ENCODE measurements at places on chromosomes 6 and 20.

DNA sequence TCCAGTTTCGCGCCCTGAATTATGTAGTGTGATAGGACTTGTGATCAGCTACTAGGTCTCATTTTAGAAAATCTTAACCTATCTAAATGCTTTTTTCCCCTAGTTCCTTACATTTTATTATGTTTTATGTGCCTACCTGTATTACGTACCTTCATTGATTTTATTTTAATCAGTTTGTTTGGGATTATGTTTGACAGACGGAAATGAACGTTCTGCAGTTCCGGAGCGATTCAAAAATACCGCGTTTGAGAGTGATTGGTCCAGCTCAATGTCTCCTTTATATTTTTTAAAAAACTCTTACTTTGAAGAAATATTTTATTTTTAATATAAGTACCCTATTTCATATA lies 114.3 kb upstream of the BTN3A2 start:
- DNase-seq = peak; percentile 55
- no peaks in the 10 kb centered on the region for H3K27me3 ChIP-seq
- H3K4me3 ChIP-seq = peak overlapping the region; percentile 66

DNA sequence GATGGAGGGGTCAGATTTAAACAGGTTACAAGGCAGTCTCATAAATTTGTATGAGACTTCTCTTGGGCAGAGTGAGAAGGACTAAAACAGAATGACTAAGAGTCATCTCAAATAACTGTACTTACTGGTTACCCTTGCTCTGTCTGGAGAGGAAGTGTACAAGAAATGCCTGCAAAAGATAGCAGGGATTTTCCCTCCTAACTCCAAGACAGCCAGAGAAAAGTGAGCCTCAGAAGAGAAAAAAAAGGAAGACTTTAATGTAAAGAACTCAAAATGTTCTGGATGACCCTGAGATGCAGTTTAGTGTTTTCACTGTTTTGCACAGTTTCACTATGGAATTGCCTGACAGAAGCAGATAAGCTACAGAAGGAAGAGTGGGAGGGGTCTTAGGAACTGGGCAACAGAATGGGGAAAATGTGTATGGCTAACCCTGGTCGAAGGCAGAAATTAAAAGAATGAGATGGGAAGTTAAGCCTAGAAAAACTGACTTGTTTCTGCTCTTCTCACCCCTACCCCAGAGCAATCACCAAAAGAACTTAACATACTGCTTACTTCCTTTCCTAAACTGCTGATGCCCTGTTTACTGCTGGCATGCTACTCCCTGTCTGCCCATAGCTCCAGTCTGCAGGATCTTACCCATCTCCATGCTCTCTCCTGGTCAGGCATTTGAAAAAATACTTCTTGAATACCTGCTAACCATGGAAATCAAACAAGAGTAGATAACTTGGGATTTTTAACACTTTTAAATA lies 98.1 kb upstream of the MARCKS start:
- no peak overlapping the region for H3K27ac ChIP-seq
- no peak overlapping the region for H3K4me3 ChIP-seq
- H3K27me3 ChIP-seq = no peaks in the 10 kb centered on the region
- H3K36me3 ChIP-seq = no peaks in the 10 kb centered on the region
- peak; percentile 58 for DNase-seq

- H3K4me3 ChIP-seq = peak overlapping the region; percentile 74
- H3K27ac ChIP-seq = peak overlapping the region; percentile 50
- no peaks in the 10 kb centered on the region for H3K27me3 ChIP-seq
- peak; percentile 68 for DNase-seq
- peaks cover 3% of the 10 kb centered on the region for H3K4me1 ChIP-seq
- H3K36me3 ChIP-seq = no peaks in the 10 kb centered on the region
Measured at GRCh38 chr6:142946924-142947713, 2.1 kb upstream of the HIVEP2 start.

- no peaks in the 10 kb centered on the region for H3K4me1 ChIP-seq
- H3K27ac ChIP-seq = no peak overlapping the region
- H3K27me3 ChIP-seq = no peaks in the 10 kb centered on the region
Measured at GRCh38 chr6:140560671-140561070, 1186.2 kb upstream of the CITED2 start.

- H3K4me1 ChIP-seq = no peaks in the 10 kb centered on the region
- no peak for DNase-seq
- H3K27me3 ChIP-seq = no peaks in the 10 kb centered on the region
- H3K4me3 ChIP-seq = no peak overlapping the region
- no peak overlapping the region for H3K27ac ChIP-seq
- H3K36me3 ChIP-seq = no peaks in the 10 kb centered on the region
Measured at GRCh38 chr6:119034827-119035458, 43.5 kb downstream of the FAM184A start.

- peak overlapping the region; percentile 73 for H3K27ac ChIP-seq
- H3K4me3 ChIP-seq = peak overlapping the region; percentile 98
- no peaks in the 10 kb centered on the region for H3K27me3 ChIP-seq
- DNase-seq = peak; percentile 14
Measured at GRCh38 chr20:58310291-58310782, 822 bp downstream of the RAB22A start.

GRCh38 chr6:91716361-91716760 lies 1129.5 kb upstream of the MAP3K7 start:
- no peak overlapping the region for H3K4me3 ChIP-seq
- no peaks in the 10 kb centered on the region for H3K4me1 ChIP-seq
- no peaks in the 10 kb centered on the region for H3K36me3 ChIP-seq
- DNase-seq = no peak

DNA sequence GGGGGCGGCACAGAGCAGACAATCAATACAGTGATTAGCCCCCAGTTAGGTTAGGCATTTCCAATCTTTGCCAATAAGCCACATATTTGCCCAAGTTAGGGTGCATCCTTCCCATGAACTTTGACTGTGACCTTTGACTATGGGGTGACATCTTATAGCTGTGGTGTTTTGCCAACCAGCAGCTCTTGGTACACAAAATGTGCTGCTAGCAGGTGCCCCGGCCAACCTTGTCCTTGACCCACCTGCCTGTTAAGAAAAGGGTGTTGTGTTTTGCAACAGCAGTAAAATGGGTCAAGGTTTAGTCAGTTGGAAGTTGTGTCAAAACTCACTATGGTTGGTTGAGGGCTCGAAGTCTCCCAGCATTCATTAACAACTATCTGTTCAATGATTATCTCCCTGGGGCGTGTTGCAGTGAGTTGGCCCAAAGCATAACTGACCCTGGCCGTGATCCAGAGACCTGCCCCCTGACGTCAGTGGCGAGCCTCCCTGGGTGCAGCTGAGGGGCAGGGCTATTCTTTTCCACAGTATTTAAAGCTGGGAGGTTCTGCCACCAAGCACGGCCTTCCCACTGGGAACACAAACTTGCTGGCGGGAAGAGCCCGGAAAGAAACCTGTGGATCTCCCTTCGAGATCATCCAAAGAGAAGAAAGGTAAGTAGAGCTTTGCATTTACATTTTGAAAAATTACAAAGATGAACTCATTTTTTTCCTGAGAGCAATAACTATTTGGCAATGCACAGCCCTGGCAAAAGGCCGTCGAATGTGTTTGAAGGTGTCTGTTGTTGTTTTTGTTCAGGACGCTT lies at the start of gene PCK1:
TSS of gene PCK1 (plus strand) at position 557 of the 802 bp plus-strand sequence. CDS start 302 bp downstream, outside the sequence.
- no peaks in the 10 kb centered on the region for H3K4me1 ChIP-seq
- peak; percentile 1 for DNase-seq
- peaks cover 7% of the 10 kb centered on the region for H3K27me3 ChIP-seq
- H3K36me3 ChIP-seq = no peaks in the 10 kb centered on the region
- no peak within 1 kb of the TSS for H3K4me3 ChIP-seq

- no peak overlapping the region for H3K27ac ChIP-seq
- H3K36me3 ChIP-seq = no peaks in the 10 kb centered on the region
- no peak overlapping the region for H3K4me3 ChIP-seq
- DNase-seq = no peak
- peaks cover 81% of the 10 kb centered on the region for H3K27me3 ChIP-seq
Measured at GRCh38 chr20:46316984-46317684, 8.8 kb upstream of the CDH22 start.

- H3K4me1 ChIP-seq = no peaks in the 10 kb centered on the region
- no peak for DNase-seq
- H3K4me3 ChIP-seq = no peak overlapping the region
- H3K27me3 ChIP-seq = no peaks in the 10 kb centered on the region
- H3K36me3 ChIP-seq = no peaks in the 10 kb centered on the region
Measured at GRCh38 chr6:125511809-125512396, 210.1 kb upstream of the HDDC2 start.

GRCh38 chr6:27267857-27268434 lies 20.4 kb downstream of the PRSS16 start:
- DNase-seq = no peak
- H3K27ac ChIP-seq = no peak overlapping the region
- H3K4me3 ChIP-seq = 0 out of 2 replicates have a peak overlapping the region, but pooled peaks have one; percentile 9
- peaks cover 10% of the 10 kb centered on the region for H3K27me3 ChIP-seq
- no peaks in the 10 kb centered on the region for H3K4me1 ChIP-seq

GRCh38 chr20:38152621-38153221 lies 12.3 kb downstream of the TGM2 start:
- H3K36me3 ChIP-seq = peaks cover 66% of the 10 kb centered on the region
- no peak overlapping the region for H3K4me3 ChIP-seq
- peak; percentile 73 for DNase-seq

GRCh38 chr6:137975188-137975940 lies 108.3 kb downstream of the TNFAIP3 start:
- no peaks in the 10 kb centered on the region for H3K4me1 ChIP-seq
- peaks cover 11% of the 10 kb centered on the region for H3K27me3 ChIP-seq
- DNase-seq = peak; percentile 22
- no peak overlapping the region for H3K27ac ChIP-seq

GRCh38 chr6:140253096-140253495 lies 878.6 kb upstream of the CITED2 start:
- H3K36me3 ChIP-seq = no peaks in the 10 kb centered on the region
- no peak overlapping the region for H3K27ac ChIP-seq
- DNase-seq = peak; percentile 52
- no peak overlapping the region for H3K4me3 ChIP-seq
- H3K4me1 ChIP-seq = no peaks in the 10 kb centered on the region

DNA sequence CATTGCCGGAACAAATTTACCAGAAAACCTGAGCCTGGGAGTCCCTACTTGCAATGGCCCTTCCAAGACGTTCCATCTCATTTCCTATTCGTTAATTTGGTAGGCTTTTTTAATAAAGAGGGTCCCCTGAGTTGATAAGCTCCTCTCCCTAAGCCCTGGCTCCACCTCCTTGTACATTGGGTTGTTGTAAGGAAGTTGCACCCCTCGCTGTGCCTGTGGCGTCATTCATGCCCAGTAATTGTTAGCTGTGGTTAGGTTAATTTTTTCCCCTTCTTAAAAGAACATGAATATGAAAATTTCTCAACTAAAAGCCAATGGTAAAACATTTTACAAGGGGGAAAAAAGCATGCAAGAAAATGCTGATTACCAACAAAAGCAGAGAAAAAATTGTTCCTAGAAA lies 91.9 kb downstream of the SLC24A3 start:
- no peak overlapping the region for H3K27ac ChIP-seq
- no peaks in the 10 kb centered on the region for H3K36me3 ChIP-seq
- no peaks in the 10 kb centered on the region for H3K27me3 ChIP-seq
- no peak for DNase-seq

GRCh38 chr20:54174457-54175175 lies 830 bp upstream of the CYP24A1 start:
- no peaks in the 10 kb centered on the region for H3K36me3 ChIP-seq
- no peak overlapping the region for H3K27ac ChIP-seq
- H3K4me3 ChIP-seq = no peak overlapping the region
- no peak for DNase-seq
- no peaks in the 10 kb centered on the region for H3K4me1 ChIP-seq
- H3K27me3 ChIP-seq = peaks cover 57% of the 10 kb centered on the region

DNA sequence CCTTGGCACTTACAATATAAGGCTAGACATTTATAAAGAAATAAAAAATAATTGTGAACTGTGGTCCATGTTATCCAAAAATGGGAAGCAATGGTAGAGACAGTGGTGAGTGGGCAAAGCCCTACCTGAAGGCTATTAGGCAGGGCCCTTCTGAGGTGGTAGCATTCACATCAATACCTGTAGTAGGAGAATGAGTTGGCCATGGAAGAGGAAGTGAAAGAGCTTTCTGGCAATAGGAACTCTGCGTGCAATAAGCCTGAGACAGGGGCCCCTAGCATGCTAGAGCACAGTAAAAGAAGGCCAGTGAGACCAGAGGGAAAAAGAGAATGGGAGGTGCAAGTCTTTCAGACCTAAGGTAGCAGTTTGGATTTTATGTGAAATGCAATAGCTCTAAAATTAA lies 754.5 kb downstream of the PTPRT start:
- no peaks in the 10 kb centered on the region for H3K4me1 ChIP-seq
- no peak for DNase-seq
- no peaks in the 10 kb centered on the region for H3K36me3 ChIP-seq
- H3K4me3 ChIP-seq = no peak overlapping the region
- no peaks in the 10 kb centered on the region for H3K27me3 ChIP-seq

- H3K27ac ChIP-seq = no peak overlapping the region
- H3K36me3 ChIP-seq = no peaks in the 10 kb centered on the region
- peak; percentile 62 for DNase-seq
- no peak overlapping the region for H3K4me3 ChIP-seq
Measured at GRCh38 chr6:56292505-56293181, 45.3 kb upstream of the COL21A1 start.

DNA sequence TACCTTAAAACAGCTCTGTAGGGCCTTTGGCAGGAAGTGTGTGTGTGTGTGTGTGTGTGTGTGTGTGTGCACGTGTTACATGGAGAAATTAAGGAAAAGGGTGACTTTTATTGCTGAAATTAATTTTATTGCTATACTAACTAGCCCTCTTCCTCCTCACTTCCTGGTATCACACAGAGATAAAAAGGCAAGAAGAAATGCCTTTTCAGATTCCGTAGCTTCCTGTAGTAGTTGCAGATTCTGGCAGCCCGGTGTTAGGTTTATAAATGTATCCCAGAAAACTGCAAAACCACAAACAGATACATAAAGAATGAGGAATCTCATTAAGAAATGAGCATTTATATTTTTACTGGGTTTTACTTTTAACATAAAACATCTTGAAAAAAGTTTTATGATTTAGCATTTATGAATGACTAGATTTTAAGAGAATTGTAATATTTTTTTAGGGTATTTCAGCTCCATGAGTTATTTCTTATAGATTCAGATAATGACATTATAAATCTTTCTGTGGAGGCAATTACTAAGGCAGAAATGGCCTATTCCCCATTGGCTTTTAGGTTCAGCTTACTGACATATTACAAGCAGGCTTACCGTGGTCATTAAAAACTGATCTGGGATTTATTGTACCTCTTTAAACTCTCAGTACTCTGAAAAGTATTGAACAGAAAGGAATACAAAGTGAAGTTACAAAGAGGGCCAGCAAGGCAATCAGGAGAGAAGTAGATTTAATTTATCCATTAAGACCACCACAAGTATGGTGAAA lies 249.1 kb upstream of the TSHZ2 start:
- H3K27me3 ChIP-seq = no peaks in the 10 kb centered on the region
- no peak overlapping the region for H3K4me3 ChIP-seq
- no peak for DNase-seq
- H3K4me1 ChIP-seq = no peaks in the 10 kb centered on the region
- no peaks in the 10 kb centered on the region for H3K36me3 ChIP-seq
